Chondrocyte (in vitro differentiated cells): ENCODE measurements at places on chromosomes 6 and 20. TPM values are rescaled to one million over a fixed set of nuclear protein-coding genes. Genes with fewer than 3 reads are reported as not detected.
A peak's percentile ranks its signal among the peaks of the same experiment; 100 is the strongest.

The ZNF334 gene
- total RNA-seq, result 4.7 to 6.6 TPM (median 4.8 TPM) in 3 replicates

DNA sequence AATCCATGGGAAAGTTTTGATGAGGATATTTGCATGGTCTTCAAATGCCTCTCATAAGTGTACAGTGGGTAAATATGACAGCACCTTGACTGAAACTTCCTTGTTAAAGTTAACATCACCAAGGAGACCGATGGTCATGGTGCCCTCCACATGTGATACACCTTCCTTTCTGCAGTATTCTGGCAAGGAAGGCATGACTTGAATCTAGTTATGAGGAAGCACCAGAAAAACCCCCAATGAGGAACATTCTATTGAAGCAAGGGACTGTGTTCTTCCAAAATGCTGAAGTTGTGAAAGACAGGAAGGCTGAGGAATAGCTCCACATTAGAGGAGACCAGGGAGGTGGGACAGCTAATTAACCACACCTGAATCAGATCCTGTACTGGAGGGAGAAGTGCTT lies 118.3 kb downstream of the SLC24A3 start:
- no peaks in the 10 kb centered on the region for H3K4me1 ChIP-seq
- DNase-seq, result no peak
- H3K4me3 ChIP-seq, result no peak overlapping the region
- H3K27me3 ChIP-seq, result peaks cover 5% of the 10 kb centered on the region

- H3K27me3 ChIP-seq, result no peaks in the 10 kb centered on the region
- H3K4me3 ChIP-seq, result peak overlapping the region; percentile 49
- DNase-seq, result peak; percentile 68
Observed at GRCh38 chr20:63497946-63498935, 642 bp downstream of the EEF1A2 start.

The ATXN1 gene
- 59.6 to 65.0 TPM (median 64.5 TPM) in 3 replicates for total RNA-seq

- H3K4me1 ChIP-seq, result peaks cover 43% of the 10 kb centered on the region
- H3K27ac ChIP-seq, result peak overlapping the region; percentile 39
- no peak overlapping the region for H3K4me3 ChIP-seq
- H3K27me3 ChIP-seq, result no peaks in the 10 kb centered on the region
- DNase-seq, result no peak
- H3K36me3 ChIP-seq, result peaks cover 10% of the 10 kb centered on the region
Observed at GRCh38 chr6:112205427-112206109, 48.8 kb downstream of the LAMA4 start.

The RIPOR2 gene
- 0.62 to 1.9 TPM (median 0.92 TPM) in 3 replicates for total RNA-seq

The PFDN6 gene
- 25.3 to 35.5 TPM (median 27.8 TPM) in 3 replicates for total RNA-seq

- no peak overlapping the region for H3K4me3 ChIP-seq
- no peaks in the 10 kb centered on the region for H3K27me3 ChIP-seq
- peaks cover 18% of the 10 kb centered on the region for H3K4me1 ChIP-seq
- H3K36me3 ChIP-seq, result peaks cover 3% of the 10 kb centered on the region
- no peak for DNase-seq
Observed at GRCh38 chr6:77040568-77041195, 422.6 kb downstream of the HTR1B start.

- DNase-seq, result no peak
- peaks cover 35% of the 10 kb centered on the region for H3K4me1 ChIP-seq
- H3K36me3 ChIP-seq, result peaks cover 3% of the 10 kb centered on the region
- no peak overlapping the region for H3K4me3 ChIP-seq
Observed at GRCh38 chr6:148365041-148365440, 22.4 kb downstream of the SASH1 start.

The SAMD5 gene
- total RNA-seq, result 9.2 to 23.9 TPM (median 9.4 TPM) in 3 replicates

The MRPS18B gene
- total RNA-seq, result 23.3 to 25.4 TPM (median 24.7 TPM) in 3 replicates

The CDH4 gene
- 0.48 to 1.1 TPM (median 0.99 TPM) in 3 replicates for total RNA-seq

The VGLL2 gene
- total RNA-seq, result not detected in 3 replicates

The SYNE1 gene
- 151 to 182 TPM (median 157 TPM) in 3 replicates for total RNA-seq

GRCh38 chr20:42093542-42094440 lies 475.6 kb upstream of the CHD6 start:
- no peaks in the 10 kb centered on the region for H3K4me1 ChIP-seq
- no peak for DNase-seq
- H3K4me3 ChIP-seq, result no peak overlapping the region
- no peak overlapping the region for H3K27ac ChIP-seq
- no peaks in the 10 kb centered on the region for H3K36me3 ChIP-seq
- no peaks in the 10 kb centered on the region for H3K27me3 ChIP-seq

- no peaks in the 10 kb centered on the region for H3K27me3 ChIP-seq
- no peak for DNase-seq
- H3K4me1 ChIP-seq, result peaks cover 8% of the 10 kb centered on the region
- H3K4me3 ChIP-seq, result no peak overlapping the region
- peak overlapping the region; percentile 85 for H3K27ac ChIP-seq
- no peaks in the 10 kb centered on the region for H3K36me3 ChIP-seq
Observed at GRCh38 chr6:5525209-5525608, 263.9 kb downstream of the FARS2 start.

DNA sequence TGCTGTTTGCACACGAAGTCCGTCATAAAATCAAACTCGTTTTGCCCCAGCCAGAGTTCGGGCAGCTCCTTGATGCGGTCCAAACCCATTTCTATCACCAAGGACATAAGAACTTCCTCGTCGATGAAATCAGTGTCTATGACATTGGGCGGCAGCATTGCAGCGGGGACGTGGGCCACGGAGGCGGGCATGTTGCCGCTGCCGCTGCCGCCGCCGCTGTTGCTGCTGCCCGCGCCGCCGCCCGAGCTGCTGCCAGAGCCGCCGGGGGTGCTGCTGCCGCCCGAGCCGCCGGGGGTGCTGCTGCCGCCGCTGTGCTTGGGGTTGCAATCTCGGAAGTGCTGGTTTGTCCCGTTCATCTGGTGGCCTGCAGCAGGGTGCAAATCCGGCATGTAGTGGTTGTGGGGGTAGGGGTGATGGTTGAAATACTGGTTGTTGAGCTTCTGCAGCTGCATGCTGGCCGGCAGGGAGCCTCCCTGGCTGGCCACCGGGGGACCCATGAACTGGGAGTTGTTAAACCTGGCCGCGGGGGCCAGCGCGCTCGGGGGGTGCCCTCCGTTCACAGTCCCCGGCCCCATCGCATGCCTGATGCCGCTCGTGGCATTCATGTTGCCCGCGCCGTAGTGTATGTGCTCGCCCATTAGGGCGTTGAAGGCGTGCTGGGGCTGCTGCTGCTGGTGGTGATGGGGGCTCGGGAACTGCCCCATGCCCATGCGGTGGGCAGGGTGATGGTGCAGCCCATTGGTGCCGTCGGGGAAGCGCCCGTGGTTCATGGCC lies 1.1 kb downstream of the CITED2 start:
- no peak for DNase-seq
- H3K27me3 ChIP-seq, result no peaks in the 10 kb centered on the region
- H3K4me1 ChIP-seq, result peaks cover 50% of the 10 kb centered on the region

- no peaks in the 10 kb centered on the region for H3K4me1 ChIP-seq
- no peak overlapping the region for H3K27ac ChIP-seq
- no peak overlapping the region for H3K4me3 ChIP-seq
- peak; percentile 35 for DNase-seq
Observed at GRCh38 chr6:34585512-34586061, 29.5 kb upstream of the SPDEF start.
